ENCODE measurements at places on chromosomes 7 and 10. TPM values are rescaled to one million over a fixed set of nuclear protein-coding genes. Genes with fewer than 3 reads are reported as not detected.

DNA sequence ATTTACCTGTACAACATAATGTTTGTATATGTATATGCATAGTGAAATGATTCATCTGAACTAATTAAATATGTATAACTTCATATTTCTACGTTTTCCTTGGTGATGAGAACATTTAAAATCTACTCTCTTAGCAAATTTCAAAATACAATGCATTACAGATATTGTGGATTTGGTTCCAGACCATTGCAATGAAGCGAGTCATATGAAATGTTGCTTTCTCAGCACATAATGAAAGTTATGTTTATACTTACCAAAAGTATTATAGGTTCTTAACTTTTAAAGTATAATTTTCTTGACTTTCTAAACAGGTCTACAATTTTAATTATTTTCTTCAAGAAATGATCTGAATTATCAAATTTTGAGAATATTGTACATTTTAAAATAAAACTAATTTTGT, 189.2 kb downstream of the CSTF2T start:
- H3K4me1 ChIP-seq = no peaks in the 10 kb centered on the region
- DNase-seq = no peak
- H3K36me3 ChIP-seq = no peaks in the 10 kb centered on the region
- H3K27ac ChIP-seq = no peak overlapping the region

Gene CPVL
- 31.9 TPM for total RNA-seq

DNA sequence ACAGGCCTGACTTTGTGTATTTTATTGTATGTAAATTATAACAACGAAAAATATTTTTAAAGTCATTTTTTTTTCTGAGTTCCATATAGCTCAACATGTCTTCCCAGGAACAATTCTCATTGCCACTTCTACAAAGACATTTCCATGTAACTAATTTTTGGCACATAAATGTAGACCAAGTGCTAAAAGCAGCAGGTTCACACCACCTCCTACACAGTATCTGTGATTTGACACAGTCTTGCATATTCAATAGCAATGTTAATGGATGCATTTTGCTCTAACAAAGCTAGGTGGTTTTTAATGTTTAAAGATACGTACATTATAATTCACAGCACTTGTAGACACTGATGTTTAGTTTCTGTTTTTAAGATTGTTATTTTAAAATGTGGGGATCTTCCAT, 346.5 kb downstream of the GPAM start:
- no peaks in the 10 kb centered on the region for H3K4me1 ChIP-seq
- no peak for DNase-seq
- no peak overlapping the region for H3K27ac ChIP-seq
- no peak overlapping the region for H3K4me3 ChIP-seq
- no peaks in the 10 kb centered on the region for H3K36me3 ChIP-seq

DNA sequence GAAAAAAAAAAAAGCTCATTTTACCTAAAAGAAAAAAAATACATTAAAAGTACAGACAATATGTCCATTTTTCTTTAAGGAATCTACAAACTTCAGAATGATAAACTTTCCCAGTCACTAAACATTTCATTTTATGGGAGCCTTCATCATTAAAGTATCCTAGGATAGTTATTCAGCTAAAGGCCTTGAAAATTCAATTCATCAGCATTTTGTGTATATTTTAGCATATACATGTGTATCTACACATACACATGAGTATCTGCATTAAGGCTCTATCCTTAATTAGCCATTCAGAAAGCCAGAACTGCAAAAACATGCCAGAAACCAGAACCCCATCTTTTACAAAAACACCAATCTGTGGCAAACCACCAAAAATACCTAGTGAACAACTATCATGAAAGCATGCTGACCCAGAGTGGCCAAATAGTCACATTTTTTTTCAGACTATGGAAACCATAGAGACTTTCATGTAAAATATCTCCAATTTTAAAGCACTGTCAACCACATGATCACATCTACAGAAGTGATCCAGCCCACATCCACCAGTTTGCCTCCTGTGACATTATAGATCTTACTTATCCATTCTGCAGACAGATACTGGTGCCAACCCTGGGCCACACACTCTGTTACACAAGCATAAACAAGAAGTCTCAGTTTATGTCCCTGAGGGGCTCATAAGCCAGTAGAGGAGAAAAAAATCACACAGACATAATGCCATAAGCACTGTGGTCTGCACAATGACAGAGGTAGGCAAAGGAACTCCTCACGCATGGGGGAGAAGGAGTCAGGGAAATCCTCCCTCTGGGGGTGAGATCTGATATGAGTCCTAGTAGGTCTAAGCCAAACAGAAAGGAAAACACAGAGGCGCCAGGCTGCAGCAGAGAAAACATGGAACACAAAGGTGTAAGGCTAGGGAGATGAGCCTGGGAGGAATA, 79.2 kb downstream of the SRPK2 start:
- peaks cover 5% of the 10 kb centered on the region for H3K4me1 ChIP-seq
- H3K27ac ChIP-seq = no peak overlapping the region
- no peak overlapping the region for H3K4me3 ChIP-seq
- H3K27me3 ChIP-seq = no peaks in the 10 kb centered on the region
- no peak for DNase-seq

DNA sequence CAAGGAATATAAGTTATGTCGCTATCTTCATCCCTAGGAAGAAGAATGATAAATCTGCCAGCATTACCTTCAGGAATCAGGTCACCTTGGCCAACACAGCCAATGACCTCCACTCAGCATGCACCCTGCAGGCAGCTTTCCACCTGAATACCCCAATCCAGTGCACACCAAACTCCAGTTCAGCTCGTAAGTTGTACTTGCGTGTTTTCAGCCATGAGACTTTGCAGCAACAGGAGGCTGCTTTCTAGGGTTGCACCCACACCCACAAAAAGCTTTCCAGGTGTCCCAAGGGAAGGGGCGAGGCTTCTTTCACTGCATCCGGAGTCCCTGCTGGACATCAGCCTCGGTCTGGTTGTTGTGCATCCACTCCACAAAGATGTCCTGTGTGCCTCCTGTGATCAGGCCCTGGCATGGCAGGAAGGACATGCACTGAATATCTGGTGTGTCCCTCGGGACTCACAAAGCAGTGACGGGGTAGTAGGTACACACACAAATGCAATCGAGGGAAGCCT, 282.9 kb downstream of the GRID1 start:
- DNase-seq = peak; percentile 29
- no peaks in the 10 kb centered on the region for H3K36me3 ChIP-seq
- H3K4me1 ChIP-seq = no peaks in the 10 kb centered on the region
- no peaks in the 10 kb centered on the region for H3K27me3 ChIP-seq

- peak; percentile 34 for DNase-seq
- H3K27me3 ChIP-seq = no peaks in the 10 kb centered on the region
- no peaks in the 10 kb centered on the region for H3K36me3 ChIP-seq
- no peaks in the 10 kb centered on the region for H3K4me1 ChIP-seq
- no peak overlapping the region for H3K4me3 ChIP-seq
- H3K27ac ChIP-seq = no peak overlapping the region
These were observed 83.5 kb downstream of the RABGEF1 start for GRCh38 chr7:66824041-66824440.

- H3K4me1 ChIP-seq = no peaks in the 10 kb centered on the region
- DNase-seq = no peak
- no peaks in the 10 kb centered on the region for H3K27me3 ChIP-seq
- no peak overlapping the region for H3K27ac ChIP-seq
- H3K36me3 ChIP-seq = no peaks in the 10 kb centered on the region
These were observed 33.5 kb upstream of the ADAM12 start for GRCh38 chr10:126421756-126422256.

Gene IFIT1
- total RNA-seq = 51.1 TPM

GRCh38 chr10:3892440-3893425, 107.7 kb upstream of the KLF6 start:
- no peaks in the 10 kb centered on the region for H3K36me3 ChIP-seq
- peaks cover 2% of the 10 kb centered on the region for H3K4me1 ChIP-seq
- no peaks in the 10 kb centered on the region for H3K27me3 ChIP-seq
- peak overlapping the region; percentile 37 for H3K27ac ChIP-seq

Gene UFSP1
- 3.1 TPM for total RNA-seq

GRCh38 chr10:43196981-43197833, 59.0 kb downstream of the CSGALNACT2 start:
- H3K4me3 ChIP-seq = no peak overlapping the region
- no peaks in the 10 kb centered on the region for H3K36me3 ChIP-seq
- H3K4me1 ChIP-seq = peaks cover 6% of the 10 kb centered on the region
- DNase-seq = peak; percentile 54
- H3K27ac ChIP-seq = no peak overlapping the region
- H3K27me3 ChIP-seq = no peaks in the 10 kb centered on the region

GRCh38 chr7:128425850-128426249, 16.1 kb upstream of the IMPDH1 start:
- DNase-seq = no peak
- no peak overlapping the region for H3K4me3 ChIP-seq
- H3K27ac ChIP-seq = no peak overlapping the region
- H3K4me1 ChIP-seq = peaks cover 9% of the 10 kb centered on the region

Gene YKT6
- 54.7 TPM for total RNA-seq

- no peaks in the 10 kb centered on the region for H3K4me1 ChIP-seq
- no peak overlapping the region for H3K27ac ChIP-seq
- no peaks in the 10 kb centered on the region for H3K36me3 ChIP-seq
- H3K4me3 ChIP-seq = no peak overlapping the region
- no peaks in the 10 kb centered on the region for H3K27me3 ChIP-seq
- DNase-seq = no peak
These were observed 639.2 kb upstream of the POT1 start for GRCh38 chr7:125568799-125569198.

DNA sequence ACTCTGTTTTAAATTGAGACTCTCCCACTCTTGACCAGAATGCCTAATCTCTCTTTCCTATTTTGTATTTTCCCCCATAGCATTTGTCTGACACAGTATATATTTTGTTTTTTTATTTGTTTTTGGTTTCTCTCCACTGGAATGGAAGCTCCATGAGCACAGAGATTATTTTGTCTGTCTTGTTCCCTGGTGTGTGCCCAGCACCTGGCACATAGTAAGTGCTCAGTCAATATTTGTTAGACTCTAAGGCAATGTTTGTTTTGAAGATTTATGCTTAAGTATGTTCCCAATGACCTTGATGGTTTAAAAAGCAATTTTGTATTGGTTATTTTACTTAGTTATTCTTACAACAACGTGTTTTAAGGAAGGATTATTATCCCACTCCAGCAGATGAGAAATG, 201.8 kb downstream of the DYNC1I1 start:
- no peak overlapping the region for H3K27ac ChIP-seq
- no peaks in the 10 kb centered on the region for H3K36me3 ChIP-seq
- no peaks in the 10 kb centered on the region for H3K27me3 ChIP-seq
- H3K4me3 ChIP-seq = no peak overlapping the region
- DNase-seq = no peak

Gene HMX2
- total RNA-seq = not detected

GRCh38 chr10:80612261-80612660, 74.6 kb downstream of the SH2D4B start:
- DNase-seq = no peak
- no peaks in the 10 kb centered on the region for H3K4me1 ChIP-seq
- no peak overlapping the region for H3K27ac ChIP-seq
- H3K4me3 ChIP-seq = no peak overlapping the region

GRCh38 chr10:6171881-6172695, 30.6 kb upstream of the PFKFB3 start:
- no peak overlapping the region for H3K4me3 ChIP-seq
- no peaks in the 10 kb centered on the region for H3K27me3 ChIP-seq
- no peak for DNase-seq

- H3K27me3 ChIP-seq = no peaks in the 10 kb centered on the region
- H3K4me1 ChIP-seq = no peaks in the 10 kb centered on the region
- no peak overlapping the region for H3K27ac ChIP-seq
- no peaks in the 10 kb centered on the region for H3K36me3 ChIP-seq
These were observed 164.7 kb upstream of the PLXDC2 start for GRCh38 chr10:19651549-19651948.

Gene GPR141
- 4.0 TPM for total RNA-seq

- H3K4me3 ChIP-seq = no peak overlapping the region
- H3K4me1 ChIP-seq = peaks cover 7% of the 10 kb centered on the region
- DNase-seq = no peak
- H3K27ac ChIP-seq = no peak overlapping the region
- no peaks in the 10 kb centered on the region for H3K27me3 ChIP-seq
- H3K36me3 ChIP-seq = no peaks in the 10 kb centered on the region
These were observed 30.8 kb upstream of the CHST15 start for GRCh38 chr10:124124123-124124768.

- H3K4me1 ChIP-seq = peaks cover 4% of the 10 kb centered on the region
- no peak overlapping the region for H3K4me3 ChIP-seq
- H3K27me3 ChIP-seq = no peaks in the 10 kb centered on the region
- DNase-seq = no peak
These were observed 106.1 kb downstream of the KCNMA1 start for GRCh38 chr10:77531441-77532001.

GRCh38 chr7:134778941-134779740, at the start of gene CALD1:
Gene CALD1 (plus strand): TSS chr7:134779634. CDS start chr7:134867734, 88,100 bp downstream.
- H3K27ac ChIP-seq = peak within 1 kb of the TSS; percentile 76
- no peak for DNase-seq
- peaks cover 10% of the 10 kb centered on the region for H3K4me1 ChIP-seq
- H3K36me3 ChIP-seq = no peaks in the 10 kb centered on the region
- H3K4me3 ChIP-seq = peak within 1 kb of the TSS; percentile 59

Gene SLC37A3
- 35.2 TPM for total RNA-seq

GRCh38 chr10:125000366-125001312, 58.7 kb downstream of the ZRANB1 start:
- peaks cover 46% of the 10 kb centered on the region for H3K36me3 ChIP-seq
- H3K27me3 ChIP-seq = no peaks in the 10 kb centered on the region
- peak; percentile 52 for DNase-seq
- H3K4me3 ChIP-seq = no peak overlapping the region
- H3K4me1 ChIP-seq = peaks cover 24% of the 10 kb centered on the region

Gene AKR1C4
- not detected for total RNA-seq

DNA sequence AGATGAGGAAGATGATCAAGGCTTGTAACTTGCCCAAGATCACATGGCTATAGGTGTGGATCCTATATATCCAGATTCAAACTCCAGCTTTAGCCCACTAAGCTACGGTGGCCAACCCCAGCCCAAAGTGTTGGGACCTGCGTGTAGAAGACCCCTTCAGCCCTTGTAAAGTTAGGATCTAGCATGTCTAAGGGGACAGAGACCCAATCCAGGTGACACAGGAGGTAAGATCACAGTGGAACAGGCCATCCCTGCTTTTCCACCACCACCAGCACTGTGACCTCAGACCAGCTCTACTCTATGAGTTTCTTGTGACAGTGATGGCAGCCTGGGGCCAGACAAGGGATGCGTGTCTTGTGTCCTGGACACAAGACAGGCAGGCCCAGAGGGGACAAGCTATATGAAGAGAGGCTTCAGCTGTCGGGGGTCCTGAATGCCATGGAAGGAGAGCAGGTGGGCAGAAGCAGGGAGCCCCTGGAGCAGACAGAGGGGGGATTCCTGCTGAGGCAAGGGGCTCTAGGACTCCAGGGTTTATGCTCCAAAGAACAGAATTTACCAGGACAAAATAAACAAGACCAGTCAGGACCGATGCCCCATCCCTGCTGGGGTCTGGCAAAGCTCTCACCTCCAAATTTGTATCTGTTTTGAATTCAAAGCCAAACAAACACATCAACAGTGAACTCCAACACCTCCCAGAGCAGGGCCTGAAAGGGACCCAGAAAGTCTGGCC, 10.4 kb downstream of the GPRIN2 start:
- peaks cover 6% of the 10 kb centered on the region for H3K4me1 ChIP-seq
- H3K27me3 ChIP-seq = peaks cover 3% of the 10 kb centered on the region
- H3K36me3 ChIP-seq = no peaks in the 10 kb centered on the region
- DNase-seq = peak; percentile 62
- no peak overlapping the region for H3K4me3 ChIP-seq

All from upper lobe of right lung (tissue), 1 donor.